NCI-H1436 (cell line): ENCODE measurements at places on chromosomes 3 and 15.

- no peak for DNase-seq
Observed at GRCh38 chr3:99269606-99270351, 368.3 kb upstream of the DCBLD2 start.

- DNase-seq: no peak
Observed at GRCh38 chr3:22620498-22620897, 582.6 kb upstream of the UBE2E2 start.

- no peak for DNase-seq
Observed at GRCh38 chr3:3180456-3180855, 965 bp upstream of the CRBN start.

- peak; percentile 59 for DNase-seq
Observed at GRCh38 chr3:135084405-135084804, 289.3 kb downstream of the EPHB1 start.
